ENCODE measurements at places on chromosomes 4 and X.

DNA sequence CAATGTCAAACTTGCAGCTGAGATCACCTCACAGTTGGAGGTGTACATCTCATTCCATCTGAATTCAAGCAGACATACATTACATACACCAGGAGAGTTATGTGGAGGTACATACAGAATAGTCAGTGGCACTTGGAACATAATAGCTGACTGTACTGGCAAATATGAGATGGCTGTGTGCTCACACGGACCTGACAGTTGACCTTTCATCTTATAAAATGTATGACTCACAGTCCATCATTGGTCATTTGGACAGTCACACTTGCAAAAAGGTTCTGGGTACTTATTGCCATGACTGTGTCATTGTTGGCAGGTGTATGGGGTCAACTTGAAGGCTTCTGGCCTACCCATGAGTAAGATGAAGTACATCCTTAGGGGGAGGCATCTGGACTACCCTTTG is 88.6 kb upstream of the WDR1 start:
- no peak for DNase-seq

DNA sequence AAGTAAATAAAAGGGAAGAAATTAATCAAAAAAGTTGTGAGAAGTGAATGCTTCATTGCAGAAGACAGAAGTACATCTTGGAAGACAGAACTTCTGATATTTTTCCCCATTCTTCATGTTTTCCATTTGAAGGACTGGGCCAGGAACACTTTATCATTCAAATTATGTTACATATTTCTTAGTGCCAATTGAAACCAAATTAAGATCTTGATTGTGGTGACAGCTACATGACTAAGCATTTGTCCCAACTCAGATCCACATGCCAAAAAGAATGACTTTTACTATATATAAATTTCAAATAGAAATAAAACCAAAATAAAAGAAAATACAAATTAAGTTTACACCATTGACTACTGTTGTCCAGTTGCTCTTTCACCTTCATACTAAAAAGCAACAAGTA is 14.0 kb upstream of the FGF5 start:
- no peak for DNase-seq

DNA sequence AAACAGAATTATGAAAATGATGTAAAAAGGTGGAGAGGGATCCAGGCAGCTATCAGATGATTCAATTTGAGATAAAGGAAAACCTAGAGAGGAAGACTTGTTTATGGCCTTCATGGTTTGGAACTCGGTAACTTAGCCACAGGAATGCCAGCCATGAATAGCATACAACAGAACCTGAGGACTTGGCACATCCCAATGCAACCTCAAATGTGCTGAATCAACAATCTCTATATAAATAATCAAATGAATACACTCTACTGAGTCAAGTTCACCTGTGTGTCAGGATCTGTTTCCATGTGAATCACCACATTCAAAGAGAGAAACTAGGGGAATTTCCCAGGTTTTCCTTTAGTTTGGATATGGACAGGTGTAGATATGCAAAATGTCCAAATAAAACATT is 86.9 kb downstream of the MBNL3 start:
- DNase-seq = no peak

GRCh38 chrX:36683507-36683906 is 324.7 kb upstream of the FAM47C start:
- DNase-seq = no peak

- no peak for DNase-seq
Measured at GRCh38 chrX:124413244-124413643, 66.9 kb downstream of the SH2D1A start.

GRCh38 chrX:47047989-47048388 is 30.3 kb upstream of the RGN start:
- no peak for DNase-seq

DNA sequence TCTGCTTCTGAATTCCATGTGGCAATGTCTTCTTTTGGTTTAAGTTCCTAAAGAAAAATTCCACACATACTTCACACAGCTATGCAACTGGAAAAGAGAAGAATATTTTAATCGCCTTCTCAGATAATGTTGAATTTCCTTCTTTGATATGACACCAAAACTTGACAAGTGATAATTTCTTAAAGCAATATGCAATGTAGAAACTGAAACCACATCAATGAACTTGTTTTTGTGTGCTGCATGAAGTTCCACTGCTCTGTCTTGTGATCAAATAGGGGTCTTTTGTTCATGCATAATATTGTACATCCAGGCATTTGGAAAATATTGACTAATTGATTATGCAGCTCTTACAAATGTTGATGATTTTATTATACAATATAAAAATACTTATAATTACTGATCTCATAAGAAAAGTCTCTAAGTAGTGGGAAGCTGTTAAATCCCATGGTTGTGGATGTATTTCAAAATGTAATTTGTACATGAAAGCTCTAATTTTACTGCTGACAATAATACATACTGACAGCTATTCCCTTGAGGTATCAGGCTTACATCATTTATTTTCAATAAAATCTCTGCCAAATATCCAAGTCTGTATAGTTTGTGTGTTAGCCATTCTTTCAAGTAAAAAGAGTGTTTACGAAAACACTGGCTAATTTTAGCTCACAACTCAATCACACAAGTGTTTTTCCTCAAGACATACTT is 56.5 kb downstream of the AGA start:
- DNase-seq = no peak

GRCh38 chrX:12702509-12703091 is 88.6 kb upstream of the PRPS2 start:
- no peak for DNase-seq

- no peak for DNase-seq
Measured at GRCh38 chr4:3145234-3145924, 70.9 kb downstream of the HTT start.

- DNase-seq = no peak
Measured at GRCh38 chrX:124392794-124393193, 46.4 kb downstream of the SH2D1A start.

- DNase-seq = no peak
Measured at GRCh38 chr4:79620617-79621016, 212.6 kb upstream of the GK2 start.

All from stimulated activated CD8-positive, alpha-beta memory T cell treated with anti-CD3 and anti-CD28 coated beads, Interleukin-7, amount 100 ng/mL, for 24 hours (primary cell).